ENCODE measurements at places on chromosomes 12 and 14.

- DNase-seq: no peak
Observed at GRCh38 chr14:24597403-24597802, 12.1 kb downstream of the GZMH start.

GRCh38 chr12:9864913-9865675, 4.1 kb downstream of the CLEC2B start:
- DNase-seq: no peak

GRCh38 chr14:87149583-87150354, 843.2 kb downstream of the GALC start:
- DNase-seq: no peak

DNA sequence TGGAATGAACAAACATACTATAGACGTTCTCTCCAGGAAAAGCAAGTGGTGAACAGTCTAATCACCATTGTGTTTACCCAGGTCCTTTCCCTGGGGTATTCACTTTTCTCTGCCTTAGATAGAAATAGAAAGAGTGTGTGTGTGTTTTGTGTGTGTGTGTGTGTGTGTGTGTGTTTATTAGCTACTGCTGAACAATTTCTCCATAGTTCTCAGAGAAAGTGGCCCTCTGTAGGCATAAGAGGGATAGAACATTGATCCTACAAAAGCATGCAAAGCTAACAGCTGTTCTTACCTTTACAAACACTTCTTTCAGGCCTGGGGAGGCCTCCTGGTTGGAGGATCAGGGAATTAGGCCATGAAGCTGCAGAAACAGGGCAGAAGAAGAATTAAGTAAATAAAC, 665.7 kb upstream of the TBX3 start:
- DNase-seq: no peak

DNA sequence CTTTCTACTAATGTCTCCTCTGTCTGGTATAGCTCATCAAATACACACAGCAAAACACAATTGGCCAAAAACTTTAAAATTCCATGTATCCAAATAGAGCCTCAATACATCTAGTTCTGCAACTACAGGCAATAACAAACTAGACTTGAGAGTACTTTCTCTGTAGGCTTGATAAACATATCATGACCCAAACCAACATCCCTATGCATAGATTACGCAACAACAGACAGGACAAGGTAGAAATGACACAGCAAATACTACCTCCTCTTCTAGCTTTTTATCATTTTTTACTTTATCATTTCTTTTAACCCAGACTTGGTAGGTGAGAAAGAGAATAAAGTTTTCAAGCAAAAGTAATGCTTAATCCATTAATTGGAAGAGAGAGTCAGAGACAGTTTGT, 41.8 kb downstream of the EML5 start:
- DNase-seq: no peak

DNA sequence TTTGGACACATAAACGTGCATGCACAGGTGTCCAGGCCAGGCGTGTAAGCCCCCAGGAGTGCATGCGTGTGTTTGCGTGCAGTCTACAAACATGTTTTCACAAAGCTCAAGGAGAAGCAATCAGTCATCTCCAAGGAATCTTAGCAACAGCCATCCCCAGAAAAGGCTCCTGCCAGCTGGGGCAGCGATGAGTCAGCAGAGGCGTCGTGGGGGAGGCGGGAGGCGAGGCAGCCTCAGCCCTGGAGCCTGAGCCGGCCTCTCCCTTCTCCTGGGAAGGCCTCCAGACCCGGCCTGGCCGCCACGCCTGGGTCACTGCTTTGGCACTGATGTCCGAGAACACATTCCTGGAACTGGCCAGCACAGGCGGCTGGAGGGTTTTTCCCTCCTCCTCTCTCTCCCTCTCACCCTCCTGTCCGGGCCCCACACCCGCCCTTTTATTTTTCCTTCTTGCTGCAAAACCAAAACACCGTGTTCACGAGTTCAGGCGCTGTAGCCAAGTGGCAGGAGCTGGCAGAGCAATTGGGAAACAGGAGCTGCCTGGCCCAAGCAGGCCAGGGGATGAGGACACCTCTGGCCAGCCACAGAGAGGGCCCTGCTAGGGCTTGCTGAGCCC, 92.7 kb downstream of the LRRC74A start:
- peak; percentile 58 for DNase-seq

- peak; percentile 87 for DNase-seq
Observed at GRCh38 chr14:24436355-24437019, 6.1 kb downstream of the SDR39U1 start.

- DNase-seq: no peak
Observed at GRCh38 chr12:15122344-15122743, 98.9 kb downstream of the RERG start.
